ENCODE measurements at places on chromosomes 1 and 21.
A peak's percentile ranks its signal among the peaks of the same experiment; 100 is the strongest.

DNA sequence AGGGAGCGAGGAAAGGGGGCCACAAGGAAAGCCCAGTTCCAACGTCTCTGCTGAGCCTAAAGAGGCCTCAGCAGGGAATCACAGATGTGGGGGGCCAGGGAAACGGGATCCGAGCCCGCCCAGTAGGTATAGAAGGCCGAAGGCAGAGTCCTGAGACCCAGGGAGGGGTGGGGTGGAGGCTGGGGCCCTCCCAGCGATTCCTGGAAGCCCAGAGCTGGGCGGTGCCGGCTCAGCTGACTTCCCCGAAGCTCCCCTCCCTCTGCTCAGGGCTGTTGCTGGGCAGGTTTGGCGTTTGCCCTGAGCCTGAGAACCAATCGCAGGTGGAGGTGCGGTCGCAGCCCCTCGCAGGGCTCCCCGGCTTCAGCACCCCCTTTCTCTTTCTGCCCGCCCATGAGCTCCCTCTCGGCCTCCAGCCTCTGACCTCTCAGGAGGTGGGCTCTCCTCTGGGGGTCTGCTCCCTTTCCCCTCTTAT is 12.8 kb downstream of the ADAMTSL4 start:
- DNase-seq = peak; percentile 95

DNA sequence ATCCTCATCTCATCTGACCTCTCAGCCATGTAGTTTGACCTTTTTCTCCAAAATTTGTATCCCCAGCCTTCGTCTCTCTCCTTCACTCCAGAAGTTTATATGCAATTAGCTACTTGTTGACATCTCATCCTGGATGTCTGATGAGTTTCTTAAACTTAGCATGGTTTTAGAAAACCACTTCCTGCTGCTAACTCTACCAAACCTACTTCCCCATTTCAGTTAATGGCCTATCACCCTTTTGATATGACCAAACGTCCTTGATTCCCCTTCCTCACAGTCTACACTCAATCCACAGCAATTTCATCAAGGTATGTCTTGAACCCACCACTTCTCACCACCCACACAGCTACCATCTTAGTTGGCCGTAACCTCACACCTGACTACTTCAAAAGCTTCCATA is 121.9 kb downstream of the LRRC40 start:
- DNase-seq = no peak

DNA sequence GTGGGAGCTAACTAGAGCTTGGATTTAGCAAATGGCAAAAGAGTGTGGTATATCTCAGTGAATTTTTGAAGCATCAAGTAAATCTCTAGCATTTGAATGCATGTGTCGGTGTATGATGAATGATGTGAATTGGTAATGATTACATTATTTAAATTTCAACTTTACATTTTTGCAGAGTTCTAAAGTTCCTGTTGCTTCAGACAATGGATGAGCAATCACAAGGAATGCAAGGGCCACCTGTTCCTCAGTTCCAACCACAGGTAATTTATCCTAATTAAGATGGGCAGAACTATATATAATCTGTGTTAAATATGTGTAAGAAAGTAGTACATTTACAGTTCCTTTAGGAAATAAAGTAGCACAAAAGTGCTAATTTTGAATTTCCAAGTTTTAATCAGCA is 75.6 kb downstream of the NEK7 start:
- DNase-seq = no peak

DNA sequence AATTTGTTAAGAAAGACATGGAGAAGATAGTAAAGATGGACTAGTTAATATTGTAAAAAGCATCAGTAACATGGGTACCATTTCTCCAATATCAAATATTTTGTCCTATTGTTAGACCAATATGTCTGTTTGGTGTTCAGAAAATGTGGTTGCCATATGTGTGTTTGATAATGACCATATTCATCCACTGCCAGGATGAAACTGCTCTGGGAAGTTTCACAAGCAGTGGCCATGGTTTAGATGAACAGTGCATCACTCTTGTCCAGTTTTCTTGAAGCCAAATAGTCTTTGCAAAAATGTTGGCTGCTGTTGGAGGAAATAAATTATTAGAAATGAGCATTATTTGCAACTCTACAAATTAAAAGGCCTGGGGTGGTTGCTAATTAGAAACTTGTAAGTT is 333.8 kb downstream of the NUF2 start:
- no peak for DNase-seq
